ENCODE measurements at places on chromosomes 13 and 19.

DNA sequence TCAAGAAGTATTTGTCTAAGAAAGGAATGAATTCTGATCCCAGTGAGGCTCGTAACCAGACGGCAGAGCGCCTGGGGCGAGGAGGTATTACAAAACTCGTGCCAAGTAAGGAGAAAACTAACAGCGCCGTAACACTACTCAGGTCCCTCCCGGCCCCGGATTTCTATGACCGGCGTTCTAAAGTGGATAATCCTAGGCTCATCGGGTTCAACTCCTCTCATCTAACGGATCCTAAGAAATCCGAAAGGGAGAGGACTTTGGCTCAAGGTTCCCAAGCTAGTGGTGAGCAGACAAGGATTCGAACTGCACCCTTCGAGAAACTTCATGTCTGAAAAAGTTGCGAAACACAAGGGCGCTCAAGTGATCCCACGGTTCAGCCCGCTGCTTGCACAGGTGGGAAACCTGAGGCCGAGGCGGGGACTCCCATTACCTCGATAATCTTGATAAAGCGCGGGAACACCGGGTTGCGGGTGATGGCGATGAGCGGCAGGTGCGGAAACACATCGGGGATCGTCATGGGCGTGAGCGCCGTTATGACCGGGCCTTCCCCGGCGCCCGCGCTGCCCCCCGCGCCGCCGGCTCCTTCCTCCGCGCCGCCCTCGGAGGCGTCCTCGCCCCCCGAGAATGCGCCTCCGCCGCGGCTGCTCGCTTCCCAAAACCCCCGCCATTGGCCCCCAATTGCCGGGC is 529 bp downstream of the LONP1 start:
- no peak for DNase-seq

DNA sequence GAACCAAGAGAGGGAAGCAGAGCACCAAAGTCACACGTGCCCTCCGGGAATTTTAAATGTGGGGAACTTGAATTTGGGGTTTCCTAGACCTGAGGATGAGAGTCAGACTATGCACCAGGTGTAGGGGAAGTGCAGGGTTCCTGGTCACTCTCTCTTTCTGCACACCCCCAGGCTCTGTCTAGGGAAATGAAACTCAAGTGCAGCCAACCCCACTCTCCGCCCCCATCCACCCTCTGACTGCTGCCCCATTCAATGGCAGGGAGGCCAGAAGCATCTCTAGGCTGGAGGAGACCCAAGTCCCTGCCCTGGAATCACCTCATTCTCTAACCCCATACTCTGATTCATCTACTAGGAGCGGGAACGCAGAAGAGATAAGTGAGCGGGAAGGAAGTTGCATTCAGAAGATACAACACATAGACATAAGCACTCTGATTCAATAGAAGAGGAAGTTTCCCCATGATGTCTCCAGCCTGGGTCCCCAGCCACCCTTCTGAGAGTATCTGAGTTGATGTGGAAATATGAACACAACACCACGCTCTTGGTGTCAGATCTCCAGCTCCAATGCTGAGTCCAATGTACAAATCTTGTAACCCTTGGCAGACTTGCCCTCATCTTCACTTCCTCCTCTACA is 4.7 kb upstream of the SIGLEC14 start:
- no peak for DNase-seq

GRCh38 chr13:111272117-111272516 is 48.3 kb upstream of the TEX29 start:
- no peak for DNase-seq

DNA sequence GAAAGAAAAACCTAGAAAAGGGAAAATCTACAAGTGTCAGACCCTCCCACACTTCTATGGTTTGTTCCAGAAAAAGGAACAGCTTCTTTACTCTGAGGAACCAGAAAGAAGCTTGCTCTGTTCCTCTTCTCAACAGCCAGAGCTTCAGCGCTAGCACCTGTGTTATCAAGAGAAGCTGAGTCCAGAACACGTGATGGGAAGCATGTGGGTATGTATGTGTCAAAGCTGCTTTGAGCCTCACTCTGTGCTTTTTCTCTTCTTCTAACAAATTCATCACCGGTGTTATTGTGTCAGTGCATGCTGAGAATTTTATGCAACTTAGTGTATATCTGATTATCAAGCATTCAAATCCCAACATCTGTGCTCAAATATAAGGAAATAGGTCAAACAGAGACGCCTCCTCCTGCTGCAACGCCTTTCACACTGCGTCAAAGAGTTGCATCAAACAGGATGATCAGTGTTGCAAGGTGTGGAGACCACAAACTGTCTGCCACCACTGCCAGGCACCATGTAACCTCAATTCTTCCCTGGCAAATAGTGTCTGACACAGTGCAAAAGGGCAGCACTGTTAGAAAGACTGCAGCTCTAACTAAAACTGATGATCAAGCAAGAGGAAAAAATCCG is 83.9 kb downstream of the LRRC63 start:
- peak; percentile 31 for DNase-seq

- DNase-seq: no peak
These were observed 89.5 kb downstream of the MAP4K1 start for GRCh38 chr19:38528213-38528755.

All from activated naive CD4-positive, alpha-beta T cell treated with anti-CD3 and anti-CD28 coated beads, Interleukin-2, amount 50 U/mL, for 16 hours (primary cell).